ENCODE measurements at places on chromosomes 2 and 18. TPM values are rescaled to one million over a fixed set of nuclear protein-coding genes. Genes with fewer than 3 reads are reported as not detected.

DNA sequence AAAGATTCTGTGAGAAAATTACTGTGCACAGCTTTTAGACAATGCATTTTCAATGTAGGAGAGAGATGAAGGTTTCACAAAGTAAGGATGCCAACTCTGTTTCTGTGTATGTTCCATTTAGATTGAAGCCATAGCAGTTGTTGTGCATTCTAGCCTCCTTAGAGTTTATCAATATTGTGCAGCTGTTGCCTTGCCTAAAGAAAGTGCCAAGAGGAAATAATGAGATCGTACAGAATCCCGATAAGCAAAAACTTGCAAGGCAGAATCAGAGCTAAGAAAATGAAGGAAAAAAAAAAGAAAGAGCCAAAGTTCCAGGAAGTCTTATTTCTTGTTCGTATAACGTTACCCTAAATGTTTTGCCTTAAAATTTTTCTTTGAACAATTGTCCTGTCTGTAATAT, 965.0 kb downstream of the DCDC2C start:
- no peaks in the 10 kb centered on the region for H3K36me3 ChIP-seq
- peaks cover 4% of the 10 kb centered on the region for H3K4me1 ChIP-seq
- H3K4me3 ChIP-seq, result no peak overlapping the region
- H3K27ac ChIP-seq, result no peak overlapping the region
- DNase-seq, result no peak

GRCh38 chr18:51053814-51054213, 23.8 kb downstream of the SMAD4 start:
- H3K27ac ChIP-seq, result peak overlapping the region; percentile 80
- H3K4me3 ChIP-seq, result no peak overlapping the region
- peaks cover 42% of the 10 kb centered on the region for H3K36me3 ChIP-seq
- H3K27me3 ChIP-seq, result no peaks in the 10 kb centered on the region

GRCh38 chr2:10732924-10733565, 11.6 kb downstream of the ATP6V1C2 start:
- DNase-seq, result no peak
- no peak overlapping the region for H3K4me3 ChIP-seq
- H3K27ac ChIP-seq, result no peak overlapping the region

DNA sequence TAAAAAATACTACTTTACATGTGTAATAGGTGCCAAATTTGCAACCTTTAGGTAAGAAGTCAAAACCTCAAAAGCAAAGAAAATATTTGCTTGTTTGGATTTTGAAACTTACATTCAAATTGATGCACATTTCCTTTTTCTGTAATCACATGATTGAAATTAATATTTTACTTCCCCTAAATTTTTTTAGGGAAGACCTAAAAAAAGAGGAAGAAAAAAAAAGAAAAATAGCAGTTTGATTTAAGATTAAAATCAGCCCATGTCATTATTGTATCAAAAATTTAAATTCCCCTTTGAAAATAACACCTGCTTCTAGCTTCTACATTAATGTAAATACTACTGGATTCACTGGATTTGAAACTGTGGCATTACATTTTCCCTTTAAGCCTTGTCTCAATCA, 68.2 kb upstream of the STON1 start:
- no peak for DNase-seq
- no peaks in the 10 kb centered on the region for H3K4me1 ChIP-seq
- peaks cover 37% of the 10 kb centered on the region for H3K36me3 ChIP-seq
- H3K27ac ChIP-seq, result no peak overlapping the region
- no peaks in the 10 kb centered on the region for H3K27me3 ChIP-seq

INPP4A gene
- total RNA-seq, result 29.1 TPM

SERPINB3 gene
- total RNA-seq, result not detected

NAT8 gene
- not detected for total RNA-seq

HOXD8 gene
- total RNA-seq, result not detected

All from activated CD4-positive, alpha-beta T cell treated with anti-CD3 and anti-CD28 coated beads for 36 hours (primary cell).